Head of caudate nucleus (tissue), 42 donors: ENCODE measurements at places on chromosomes 7 and 10.
A peak's percentile ranks its signal among the peaks of the same experiment; 100 is the strongest.

GRCh38 chr10:120827251-120827875 lies 23.8 kb upstream of the WDR11 start:
- no peak for DNase-seq

- no peak for DNase-seq
Observed at GRCh38 chr10:274866-275265, 139.6 kb downstream of the ZMYND11 start.

DNA sequence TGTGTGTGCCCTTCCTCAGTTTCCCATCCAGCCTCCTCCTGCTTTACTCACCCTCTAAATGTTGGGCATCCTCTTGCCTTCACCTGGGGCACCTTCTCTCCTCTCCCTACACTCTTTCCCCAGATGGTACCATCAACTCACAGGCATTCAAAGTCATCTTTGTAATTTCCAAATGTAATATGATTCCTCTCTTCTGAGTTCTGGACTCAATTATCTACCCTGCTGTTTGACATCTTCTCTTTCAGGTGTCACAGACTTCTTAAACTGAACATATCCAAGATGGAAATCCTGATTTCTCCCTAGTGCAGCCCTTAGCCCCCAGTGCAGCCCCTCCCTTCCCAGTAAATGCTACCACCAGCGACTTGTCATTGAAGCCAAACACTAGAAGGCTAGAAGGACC lies 422.8 kb downstream of the KCNMA1 start:
- DNase-seq, result no peak

DNA sequence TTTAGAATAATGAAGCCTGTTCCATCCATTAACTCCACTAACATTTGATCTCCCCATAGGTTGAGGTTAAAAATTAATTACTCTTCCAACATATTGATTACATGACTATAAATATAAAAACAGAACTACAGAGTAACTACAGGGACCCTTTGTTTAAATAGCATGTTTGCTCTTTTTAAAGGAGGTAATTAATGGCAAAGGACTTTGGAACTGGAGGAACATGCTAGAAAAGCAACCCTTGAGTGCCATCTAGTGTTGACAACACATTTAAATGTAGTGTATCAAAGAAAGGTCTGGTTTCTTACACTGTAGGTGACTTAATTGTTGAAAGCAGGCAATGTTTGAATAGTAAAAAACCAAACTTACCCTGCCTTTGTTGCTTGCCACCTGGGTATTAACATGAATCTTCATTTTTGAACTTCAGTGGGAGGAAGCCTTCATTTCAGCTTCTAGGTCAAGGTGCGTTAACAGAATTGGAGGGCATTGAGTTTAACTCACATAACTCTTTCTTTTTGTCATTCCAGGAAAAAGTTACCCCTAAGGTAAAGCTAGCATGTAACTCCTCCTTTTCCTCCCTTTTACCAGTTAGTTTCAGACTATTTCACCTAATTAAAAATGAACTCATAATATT lies 52.6 kb upstream of the CAPZA2 start:
- no peak for DNase-seq

DNA sequence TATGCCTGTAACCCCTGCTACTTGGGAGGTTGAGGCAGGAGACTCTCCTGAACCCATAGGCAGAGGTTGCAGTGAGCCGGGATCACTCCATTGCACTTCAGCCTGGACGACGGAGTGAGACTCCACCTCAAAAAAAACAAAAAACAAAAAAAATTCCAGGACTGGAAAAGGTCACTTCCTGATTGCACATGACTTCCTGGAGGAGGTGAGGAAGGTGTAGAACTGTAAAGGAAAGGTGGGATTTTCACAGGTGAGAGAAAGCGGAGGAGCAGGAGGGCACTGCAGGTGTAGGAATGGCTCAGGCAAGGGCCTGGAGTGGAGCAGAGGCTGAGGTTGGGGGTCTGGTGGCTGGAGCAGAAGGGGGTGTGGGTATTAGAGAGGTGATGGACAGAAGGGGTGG lies 3.2 kb upstream of the MUC3A start:
- no peak for DNase-seq

GRCh38 chr10:10786109-10787090 lies 231.3 kb upstream of the CELF2 start:
- no peak for DNase-seq

GRCh38 chr10:450463-450862 lies 239.0 kb downstream of the DIP2C start:
- no peak for DNase-seq

- DNase-seq, result no peak
Observed at GRCh38 chr10:96960872-96961271, 128.8 kb downstream of the LCOR start.

GRCh38 chr10:79255007-79255507 lies 92.2 kb upstream of the PPIF start:
- no peak for DNase-seq

- DNase-seq, result no peak
Observed at GRCh38 chr10:89341649-89342048, 13.9 kb downstream of the IFIT3 start.

DNA sequence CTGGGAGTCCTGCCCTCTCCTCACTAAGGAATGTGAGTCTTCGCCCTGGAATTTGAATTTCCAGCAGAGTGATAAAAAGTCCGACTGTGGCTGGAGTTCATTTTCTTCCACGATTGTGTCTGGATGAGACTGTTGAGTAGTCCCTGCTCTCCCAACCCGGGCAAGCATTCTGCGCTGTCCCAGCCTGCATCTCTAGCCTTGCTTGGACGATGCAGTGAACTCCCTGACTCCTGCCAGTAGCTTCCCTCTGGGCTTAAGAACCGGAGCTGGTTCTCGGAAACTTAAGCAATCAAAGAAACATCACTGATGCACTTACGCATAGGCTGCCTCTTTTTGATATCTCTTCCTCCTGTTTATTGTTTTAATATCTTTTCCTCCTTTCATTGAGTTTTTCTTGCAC lies 116.0 kb upstream of the FZD8 start:
- DNase-seq, result peak; percentile 33

DNA sequence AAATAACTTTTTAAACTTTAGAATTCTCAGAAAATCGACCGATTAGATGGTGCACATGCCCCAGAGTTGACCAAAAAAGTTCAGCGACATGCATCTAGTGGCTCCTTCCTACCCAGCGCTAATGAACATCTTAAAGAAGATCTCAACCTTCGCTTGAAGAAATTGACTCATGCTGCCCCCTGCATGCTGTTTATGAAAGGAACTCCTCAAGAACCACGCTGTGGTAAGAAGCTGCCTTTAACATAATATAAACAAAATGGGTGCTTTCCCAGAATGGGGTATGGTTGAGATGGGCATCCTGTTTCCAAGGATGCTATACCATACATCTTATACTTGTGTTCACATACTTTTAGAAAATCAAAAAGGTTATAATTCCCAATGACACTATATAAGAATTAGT lies 24.6 kb downstream of the GLRX3 start:
- DNase-seq, result no peak

- no peak for DNase-seq
Observed at GRCh38 chr7:113143486-113144257, 25.3 kb upstream of the SMIM30 start.

DNA sequence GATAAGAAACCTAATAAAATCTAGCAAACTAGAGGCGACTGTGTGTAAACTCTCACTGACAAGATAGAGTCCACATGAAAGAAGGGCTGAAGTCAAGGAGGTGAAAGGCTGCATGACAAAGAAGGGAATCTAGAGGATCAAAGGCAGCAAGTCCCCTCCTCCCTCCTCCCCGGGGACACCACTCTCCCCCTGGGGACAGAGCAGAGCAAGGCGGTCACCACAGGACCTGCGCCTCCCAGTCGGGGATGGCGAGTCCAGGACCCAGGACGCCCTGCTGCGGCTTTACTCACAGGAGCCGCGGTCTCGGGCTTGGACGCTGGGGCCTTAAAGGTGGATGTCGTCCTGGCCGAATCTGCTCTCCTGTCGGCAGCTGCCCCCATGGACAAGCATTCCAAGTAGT lies 22.4 kb downstream of the BRI3 start:
- no peak for DNase-seq

DNA sequence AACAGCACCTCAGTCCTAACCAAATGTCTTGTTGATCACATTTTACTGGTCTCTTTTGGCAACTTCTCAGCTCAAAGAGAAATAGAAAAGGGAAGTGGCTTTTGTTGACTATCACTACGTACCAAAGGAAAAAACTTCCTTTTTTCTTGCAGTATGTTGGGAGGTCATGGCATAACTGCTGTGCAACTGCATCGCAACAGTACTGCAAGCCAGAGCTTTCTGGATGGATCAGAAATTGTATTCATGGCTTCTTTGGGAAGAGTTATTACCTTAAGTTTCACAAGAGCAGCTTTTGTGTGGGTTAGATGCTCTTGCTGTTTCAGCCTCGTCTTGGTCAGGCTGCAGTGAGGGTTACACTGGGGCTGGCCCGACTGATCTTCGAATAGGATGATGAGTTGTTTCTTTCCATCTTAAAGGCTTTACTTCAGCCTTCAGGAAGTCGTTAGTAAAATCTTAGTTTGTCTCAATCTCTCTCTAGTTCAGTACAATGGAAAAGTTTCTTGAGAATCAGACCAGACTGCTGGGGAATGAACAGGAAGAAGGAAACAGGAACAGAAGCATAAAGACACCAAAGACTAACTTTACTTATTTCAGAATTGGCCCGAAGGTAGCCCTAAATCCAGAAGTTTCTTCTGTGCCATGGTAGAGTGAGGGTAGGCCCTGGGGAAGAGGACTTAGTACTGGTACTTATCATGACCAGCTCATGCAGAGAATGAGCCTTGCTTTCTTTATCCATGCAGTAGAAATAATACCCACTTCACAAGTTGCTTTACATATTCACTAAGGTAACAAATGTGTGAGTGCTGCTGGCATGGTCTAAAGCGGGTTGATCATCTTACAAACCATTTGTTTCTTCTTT lies 153.6 kb downstream of the CELF2 start:
- peak; percentile 39 for DNase-seq

DNA sequence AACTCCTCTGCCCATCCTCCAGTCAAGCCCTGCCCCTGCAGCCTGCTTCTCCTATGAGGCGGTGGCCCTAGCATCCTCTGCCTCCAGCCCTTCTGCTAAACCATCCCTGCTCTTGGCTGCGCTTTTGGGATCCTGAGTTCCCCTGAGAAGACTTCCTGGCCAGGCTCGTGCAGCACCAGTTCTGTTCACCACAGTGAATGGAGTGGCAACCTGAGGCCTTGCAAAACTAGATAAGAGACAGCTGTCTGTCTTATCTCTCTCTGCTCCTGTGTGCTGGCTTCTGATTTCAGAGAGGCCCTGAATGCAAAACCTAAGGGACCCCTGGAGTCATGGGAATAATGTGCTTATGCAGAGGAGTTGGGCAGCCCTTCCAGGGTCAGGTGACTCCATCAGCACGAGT lies 119.2 kb downstream of the TMEM178B start:
- DNase-seq, result no peak

- DNase-seq, result no peak
Observed at GRCh38 chr7:50534690-50535290, 30.4 kb downstream of the DDC start.

DNA sequence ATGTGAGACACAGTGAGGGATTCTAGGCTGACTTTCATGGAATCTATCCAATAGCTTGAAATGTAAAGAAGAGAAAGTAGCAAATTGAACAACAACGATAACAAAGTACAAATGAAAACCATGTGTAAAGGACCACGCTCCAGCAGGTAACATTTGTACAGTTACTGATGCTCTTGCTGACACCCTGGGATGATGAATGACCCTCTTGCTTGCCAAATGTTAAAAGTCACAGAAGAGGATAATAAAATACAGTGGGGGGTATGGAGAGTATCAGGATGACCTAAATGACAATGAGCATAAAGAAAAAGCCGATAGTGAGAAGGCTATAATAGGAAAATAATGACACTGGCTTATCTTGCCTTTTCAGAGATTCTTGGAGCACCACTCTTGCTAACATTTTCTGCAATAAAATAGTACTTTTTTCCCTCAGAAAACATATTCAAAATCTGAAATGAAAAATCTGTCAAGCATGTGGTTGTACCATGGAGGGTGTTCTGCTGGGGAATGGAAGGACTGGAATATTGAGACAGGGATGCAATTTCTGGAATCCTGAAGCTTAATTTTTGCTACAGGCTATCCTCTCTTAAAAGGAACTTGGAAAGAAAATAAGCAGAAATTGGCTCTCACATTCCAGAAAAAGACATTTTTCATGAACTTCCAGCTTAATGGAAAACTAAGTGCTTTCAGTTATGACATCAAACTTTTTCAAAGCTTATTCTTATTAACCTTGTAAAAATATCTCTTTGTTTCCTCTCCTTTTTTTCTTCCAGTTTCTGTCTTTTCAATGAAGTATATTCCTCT lies 303.2 kb upstream of the GHITM start:
- no peak for DNase-seq

- no peak for DNase-seq
Observed at GRCh38 chr7:116970238-116970910, 17.1 kb downstream of the ST7 start.

DNA sequence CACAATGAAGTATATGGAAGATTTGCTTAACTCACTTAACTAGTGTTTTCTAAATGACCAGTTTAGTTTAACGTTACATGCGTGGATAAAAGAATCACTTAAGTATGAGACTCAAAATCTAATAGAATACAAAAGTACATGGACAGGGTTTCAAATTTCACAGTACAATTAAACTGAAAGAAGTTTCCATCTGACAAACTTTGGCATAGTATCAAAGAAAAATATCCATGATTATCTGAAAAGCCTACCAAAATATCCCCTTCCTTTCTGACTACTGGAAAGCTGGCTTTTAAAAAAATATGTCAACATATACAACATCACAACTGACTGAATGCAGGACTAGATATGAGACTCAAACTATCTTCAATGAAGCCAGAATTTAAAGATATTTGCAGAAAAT lies 164.8 kb downstream of the ZNF438 start:
- DNase-seq, result no peak

DNA sequence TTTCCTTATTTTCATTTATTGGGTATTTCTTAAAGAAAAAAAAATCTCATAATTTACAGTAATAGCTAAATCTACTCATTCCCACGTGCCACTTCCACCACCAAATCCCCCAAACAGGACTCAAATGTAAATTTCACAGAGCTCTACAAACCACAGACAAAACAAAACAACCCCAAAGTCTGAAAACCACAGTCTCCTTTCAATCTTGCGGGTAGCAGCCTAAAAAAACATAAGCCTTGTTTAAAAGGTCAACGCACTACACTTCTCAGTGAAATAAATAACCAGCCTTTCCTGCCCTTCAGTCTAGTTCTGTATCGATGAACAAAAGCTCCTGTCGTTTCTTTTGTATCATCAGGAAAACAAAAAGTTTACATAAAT lies 121.8 kb upstream of the AFAP1L2 start:
- DNase-seq, result no peak

DNA sequence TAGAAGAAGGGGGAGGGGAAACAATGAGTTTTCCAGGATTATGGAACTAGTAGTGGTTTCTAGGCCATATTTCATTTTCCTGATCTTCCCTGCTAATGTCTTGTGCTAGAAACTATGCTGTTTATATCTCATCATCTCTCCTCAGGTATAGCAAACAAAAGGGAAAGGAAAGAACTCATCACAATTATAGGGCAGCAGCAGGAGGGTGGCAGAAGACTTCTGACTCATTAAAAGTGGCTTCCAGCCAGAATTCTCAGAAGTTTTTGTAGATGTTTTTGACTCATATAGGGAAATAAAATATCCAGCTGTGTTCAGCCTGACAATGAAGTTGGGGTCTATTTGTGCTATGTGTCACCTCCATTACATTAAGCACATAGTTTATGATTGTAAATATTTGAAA lies 6.5 kb downstream of the AHR start:
- DNase-seq, result no peak

- no peak for DNase-seq
Observed at GRCh38 chr10:132916956-132917666, 25.3 kb downstream of the CFAP46 start.
